ENCODE measurements at places on chromosomes 11 and 22. TPM values are rescaled to one million over a fixed set of nuclear protein-coding genes. Genes with fewer than 3 reads are reported as not detected.
A peak's percentile ranks its signal among the peaks of the same experiment; 100 is the strongest.

- DNase-seq = peak; percentile 55
Observed at GRCh38 chr11:75204685-75205563, 35.6 kb upstream of the TPBGL start.

DNA sequence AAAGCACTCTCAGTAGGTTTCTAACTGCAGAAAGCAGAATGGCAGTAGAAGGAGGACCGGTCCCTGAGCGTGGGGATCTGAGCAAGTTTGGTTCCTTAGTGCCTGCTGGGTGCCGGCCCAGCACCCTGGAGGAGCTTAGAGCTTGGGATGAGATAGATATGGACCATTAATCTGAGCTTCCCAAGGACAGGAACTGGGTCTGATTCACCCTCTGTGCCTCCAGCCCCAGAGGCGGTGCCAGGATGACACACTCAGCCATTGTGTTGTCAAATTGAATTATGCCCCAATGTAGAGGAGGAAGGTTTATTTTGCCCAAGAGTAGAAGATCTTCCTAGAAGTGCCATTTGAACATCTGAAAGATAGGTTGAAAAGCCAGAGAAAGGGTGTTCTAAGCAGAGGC, 4.3 kb downstream of the ZC3H7B start:
- no peak for DNase-seq

Gene KCNJ11
- polyA plus RNA-seq = not detected

Gene CHRDL2
- polyA plus RNA-seq = not detected

Gene RGL4
- polyA plus RNA-seq = 84.3 TPM

DNA sequence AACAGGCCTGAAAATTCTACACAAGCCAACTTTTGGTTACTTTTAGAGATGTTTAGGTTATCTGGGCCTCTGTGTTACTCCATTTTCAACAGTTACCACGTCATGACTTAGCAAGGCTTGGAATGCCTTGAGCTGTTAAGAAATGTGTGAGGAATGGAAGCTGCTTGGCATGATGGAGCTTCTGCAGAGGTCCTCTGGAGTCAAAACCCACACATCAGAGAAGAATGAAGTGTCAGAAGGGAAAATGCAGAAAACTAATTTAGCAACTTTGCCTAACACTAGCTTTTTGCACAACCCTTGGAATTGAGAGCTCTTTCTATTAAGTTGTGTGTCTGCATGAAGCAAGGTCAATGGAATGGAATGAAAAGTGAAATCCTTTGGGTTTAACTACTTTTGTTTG, 27.4 kb downstream of the FAT3 start:
- no peak for DNase-seq

DNA sequence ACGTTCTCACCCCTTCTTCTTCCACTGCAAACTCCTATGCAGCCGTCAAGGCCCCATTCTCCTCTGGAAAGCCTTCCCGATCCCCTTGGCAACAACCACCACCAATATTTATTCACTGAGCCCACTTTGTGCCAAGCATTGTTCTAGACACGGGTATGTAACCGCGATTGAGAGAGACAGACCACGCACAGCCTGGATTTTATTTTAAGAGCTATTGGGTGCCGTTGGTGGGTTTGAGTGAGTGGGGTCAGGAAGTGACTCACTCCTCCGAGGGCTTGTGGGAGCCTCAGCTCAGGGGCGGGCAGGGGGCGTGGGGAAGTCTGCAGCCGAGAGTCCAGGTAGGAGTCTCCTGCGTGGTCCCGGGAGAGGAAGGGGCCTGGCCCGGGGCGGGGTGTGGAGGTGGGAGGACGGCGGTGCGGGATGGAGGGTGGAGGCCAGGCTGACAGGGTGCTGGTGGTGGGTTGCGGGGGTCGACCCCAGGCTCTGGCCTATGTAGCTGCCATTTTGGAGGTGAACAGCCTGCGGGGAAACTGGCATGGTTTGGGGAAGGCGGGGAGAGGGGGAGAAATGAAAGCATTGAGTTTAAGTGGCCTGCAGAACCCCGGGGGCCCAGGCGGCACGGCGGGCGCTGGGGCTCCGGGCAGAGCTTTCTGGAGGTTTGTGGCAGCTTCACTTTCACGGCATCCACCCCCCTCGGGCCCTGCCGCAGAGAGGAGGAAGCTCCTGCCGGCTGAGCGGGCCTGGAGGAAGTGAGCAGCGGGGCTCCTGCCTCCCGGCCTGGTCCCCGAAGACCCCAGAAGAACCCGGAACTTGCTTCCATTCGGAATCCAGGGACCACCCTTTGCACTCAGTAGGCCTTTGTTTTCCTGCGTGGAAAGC, 547 bp downstream of the PARVG start:
- DNase-seq = peak; percentile 52

Gene SYT7
- polyA plus RNA-seq = not detected

Gene DMC1
- polyA plus RNA-seq = 0.47 TPM

- DNase-seq = no peak
Observed at GRCh38 chr11:15163136-15163535, 48.4 kb downstream of the INSC start.

GRCh38 chr11:76321340-76321739, 59.6 kb downstream of the THAP12 start:
- no peak for DNase-seq

Gene DDX10
- polyA plus RNA-seq = 14.0 TPM

DNA sequence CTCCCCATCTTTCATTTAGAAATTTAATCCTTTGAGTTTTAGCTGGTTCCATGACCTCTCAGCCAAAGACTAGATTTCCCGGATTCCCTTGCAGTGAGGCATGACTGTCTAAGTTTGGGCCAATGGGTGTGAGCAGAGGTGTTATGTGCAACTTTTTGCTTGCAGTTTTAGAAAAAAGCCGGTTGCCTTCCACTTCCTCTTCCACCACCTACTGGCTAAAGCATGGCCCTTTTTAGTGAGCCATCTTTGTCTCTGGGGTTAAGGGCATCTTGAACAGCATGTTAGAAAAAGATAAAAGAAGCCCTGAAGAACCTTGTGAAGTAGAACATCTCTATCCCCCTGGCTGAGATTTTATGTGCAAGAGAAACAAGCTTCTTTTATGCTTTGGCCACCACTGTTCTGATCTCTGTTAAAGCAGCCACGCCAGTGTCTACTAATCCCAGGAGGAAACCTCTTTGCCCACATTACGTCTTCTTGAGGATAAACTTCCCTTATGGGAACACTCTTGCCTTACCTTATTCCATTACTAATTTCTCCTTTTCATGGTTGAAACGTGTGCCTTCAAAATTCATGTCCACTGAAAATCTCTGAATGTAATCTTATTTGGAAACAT, 279.9 kb downstream of the TENM4 start:
- no peak for DNase-seq

- DNase-seq = no peak
Observed at GRCh38 chr11:1485504-1485885, 1.1 kb downstream of the MOB2 start.

Gene HEPHL1
- polyA plus RNA-seq = not detected

Gene TST
- 1.4 TPM for polyA plus RNA-seq

Gene PACS1
- 43.8 TPM for polyA plus RNA-seq

Gene CFL1
- polyA plus RNA-seq = 2,553 TPM

Gene PLEKHB1
- polyA plus RNA-seq = 88.0 TPM

DNA sequence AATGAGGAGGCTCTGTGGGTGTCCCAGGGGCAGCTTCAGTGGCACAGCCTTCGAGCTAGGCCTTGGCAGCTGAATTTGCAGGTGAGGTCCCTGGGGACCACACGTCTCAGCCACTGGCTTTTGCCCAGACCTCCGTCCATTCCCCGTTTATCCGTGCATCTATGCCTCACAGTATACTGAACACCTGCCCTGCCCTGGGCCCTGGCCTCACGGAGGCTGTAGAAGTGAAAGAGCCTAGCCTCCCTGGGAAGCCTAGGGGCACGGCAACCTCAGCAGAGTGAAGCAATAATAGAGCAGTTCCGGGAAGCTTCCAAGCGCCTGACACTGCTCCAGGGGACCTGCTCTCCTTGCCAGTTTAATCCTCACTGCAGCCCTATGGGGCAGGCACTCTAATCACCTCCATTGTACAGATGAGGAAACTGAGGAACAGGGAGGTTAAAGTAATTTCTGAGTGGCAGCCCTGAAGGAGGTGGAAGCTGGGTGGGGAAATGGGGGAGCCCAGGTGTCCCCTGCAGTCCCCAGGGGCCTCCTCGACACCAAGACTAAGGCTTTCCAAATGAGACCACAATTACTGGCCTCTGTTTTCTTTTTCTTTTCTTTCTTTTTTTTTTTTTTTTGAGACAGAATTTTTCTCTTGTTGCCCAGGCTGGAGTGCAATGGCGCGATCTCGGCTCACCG, 2.7 kb upstream of the NFAM1 start:
- no peak for DNase-seq

Gene FOLR1
- polyA plus RNA-seq = not detected

DNA sequence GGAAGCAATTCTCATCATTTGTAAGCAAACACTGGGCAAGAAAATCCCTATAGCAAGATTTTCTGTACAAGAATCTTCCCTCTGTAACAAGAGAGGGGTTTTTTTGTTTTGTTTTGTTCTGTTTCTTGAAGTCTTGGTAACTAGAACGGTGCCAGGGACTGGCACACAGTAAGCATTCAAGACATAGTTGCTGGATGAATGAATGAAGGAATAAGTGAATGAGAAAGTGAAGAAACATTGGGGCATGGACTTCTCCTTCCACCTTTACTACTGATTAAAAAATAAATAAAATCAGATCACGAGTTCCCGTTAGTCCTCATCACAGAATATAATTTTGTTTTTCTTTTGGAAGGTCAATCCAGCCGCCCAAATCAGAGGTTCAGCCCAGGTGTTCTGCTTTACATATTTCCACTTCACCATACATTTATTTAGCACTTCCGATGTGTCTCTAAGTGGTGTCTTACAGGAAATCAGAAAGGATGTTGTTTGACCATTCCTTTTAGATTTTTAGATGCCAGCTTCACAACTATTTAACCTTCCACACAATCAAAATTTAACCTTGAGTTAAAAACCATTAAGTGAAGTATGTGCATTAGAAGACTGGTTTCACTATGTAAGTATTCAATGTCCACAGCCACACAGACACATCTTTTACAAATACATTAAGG, 281.2 kb downstream of the CADM1 start:
- peak; percentile 7 for DNase-seq

DNA sequence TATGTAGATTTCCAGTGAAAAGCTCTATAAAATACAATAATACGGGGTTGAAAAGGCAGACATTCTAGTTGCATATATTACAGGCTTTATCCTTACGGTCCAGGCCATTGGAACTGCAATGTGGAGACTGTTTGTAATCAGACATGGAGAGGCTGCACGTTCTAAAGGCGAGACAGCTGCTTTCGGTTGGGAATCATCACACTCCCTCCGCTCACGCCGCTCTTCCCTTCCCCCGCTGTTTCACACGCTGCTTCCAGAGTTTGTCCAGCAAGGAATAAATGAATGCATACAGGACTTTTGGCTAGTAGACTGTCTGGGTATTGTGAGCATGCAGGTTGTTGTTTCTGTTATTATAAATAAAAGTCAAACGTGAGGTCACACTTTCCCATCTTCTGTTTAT, 13.5 kb upstream of the EFCAB6 start:
- DNase-seq = no peak

DNA sequence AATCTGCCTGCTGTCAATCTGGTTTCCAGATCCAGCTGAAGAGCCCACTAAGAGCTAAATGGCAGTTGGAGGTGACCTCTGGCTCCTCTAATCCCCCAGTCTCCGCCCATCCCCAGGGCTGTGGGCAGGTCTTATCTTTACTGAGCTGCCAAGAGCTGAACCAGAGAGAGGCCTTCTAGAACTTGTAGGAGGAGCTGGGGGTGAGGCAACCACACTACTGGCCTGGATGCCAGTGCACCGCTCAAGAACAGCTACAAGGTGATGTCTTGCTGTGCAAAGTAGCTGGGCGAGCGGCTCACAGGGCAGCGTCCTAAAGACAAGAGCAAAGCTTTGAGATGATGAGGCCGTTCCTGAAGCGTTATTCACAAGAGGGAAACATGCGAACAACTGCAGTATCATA, 374.6 kb downstream of the CTTN start:
- no peak for DNase-seq

DNA sequence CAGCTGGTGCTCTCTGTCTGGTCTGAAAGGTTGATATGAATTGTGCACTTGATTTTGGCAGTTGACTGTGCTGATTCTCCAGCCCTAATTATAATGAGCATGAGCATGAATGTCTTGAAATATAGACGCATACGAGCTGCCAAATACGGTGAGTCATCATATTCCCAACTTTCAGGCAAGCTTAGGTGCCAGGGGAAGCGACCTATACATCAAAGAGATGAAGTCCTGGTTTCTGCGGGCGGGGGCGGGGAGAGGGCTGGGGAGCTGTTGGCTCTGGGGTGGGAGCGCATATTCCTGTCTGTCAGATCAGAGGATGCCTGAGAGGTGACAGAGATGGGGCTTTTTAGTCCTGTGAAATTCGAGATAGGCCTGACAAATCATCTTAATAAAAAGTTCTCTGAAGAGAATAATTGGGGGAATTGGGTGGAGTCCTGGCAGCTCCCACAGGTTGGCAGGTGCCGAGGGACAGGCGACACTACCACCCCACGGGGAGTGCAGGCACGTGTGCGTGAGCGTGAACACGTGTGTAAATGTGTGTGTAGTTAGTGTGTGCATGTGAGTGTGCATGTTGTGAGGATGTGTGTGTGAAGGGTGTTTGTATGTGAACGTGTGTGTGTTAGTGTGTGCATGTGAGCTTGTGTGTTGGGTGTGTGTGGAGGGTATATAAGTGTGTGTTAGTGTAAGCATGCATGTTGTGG, 865.3 kb downstream of the TBC1D22A start:
- DNase-seq = no peak

DNA sequence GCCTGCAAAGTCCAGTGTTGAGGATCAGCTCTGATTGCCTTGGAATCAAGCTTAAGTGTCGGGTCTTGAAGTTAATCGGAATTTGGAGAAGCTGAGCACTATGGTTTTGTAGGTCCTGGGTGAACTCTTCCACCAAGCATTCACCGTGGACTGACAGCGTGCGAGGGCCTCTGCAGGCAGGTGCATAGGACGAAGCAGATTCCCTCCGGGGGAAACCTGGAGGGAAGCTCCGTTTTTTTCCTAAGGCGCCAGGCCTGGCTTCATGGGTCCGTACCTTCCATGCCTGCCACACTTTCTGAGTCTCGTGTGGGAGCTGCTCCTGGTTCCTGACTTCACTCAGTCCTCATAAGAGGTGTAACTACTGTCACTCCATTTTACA, 170.1 kb downstream of the CRYBB2 start:
- DNase-seq = no peak

Gene LGR4
- polyA plus RNA-seq = not detected

- no peak for DNase-seq
Observed at GRCh38 chr11:74006743-74007304, 2.1 kb downstream of the UCP3 start.

Gene EMID1
- polyA plus RNA-seq = not detected

Gene TRIM34
- 18.0 TPM for polyA plus RNA-seq

Gene CAVIN3
- 1.6 TPM for polyA plus RNA-seq

Gene DRD2
- 0.11 TPM for polyA plus RNA-seq
